Tibial artery (tissue), 4 donors: ENCODE measurements at places on chromosomes 7 and 10.

GRCh38 chr7:3106361-3106826 lies 62.7 kb upstream of the CARD11 start:
- no peaks in the 10 kb centered on the region for H3K36me3 ChIP-seq
- H3K4me1 ChIP-seq = peaks cover 18% of the 10 kb centered on the region
- no peak overlapping the region for H3K4me3 ChIP-seq
- peak overlapping the region; percentile 56 for H3K27ac ChIP-seq
- DNase-seq = no peak
- no peaks in the 10 kb centered on the region for H3K27me3 ChIP-seq

GRCh38 chr7:30403477-30403876 lies 75.1 kb downstream of the NOD1 start:
- no peak for DNase-seq
- no peak overlapping the region for H3K4me3 ChIP-seq
- no peak overlapping the region for H3K27ac ChIP-seq
- no peaks in the 10 kb centered on the region for H3K27me3 ChIP-seq
- H3K4me1 ChIP-seq = no peaks in the 10 kb centered on the region

DNA sequence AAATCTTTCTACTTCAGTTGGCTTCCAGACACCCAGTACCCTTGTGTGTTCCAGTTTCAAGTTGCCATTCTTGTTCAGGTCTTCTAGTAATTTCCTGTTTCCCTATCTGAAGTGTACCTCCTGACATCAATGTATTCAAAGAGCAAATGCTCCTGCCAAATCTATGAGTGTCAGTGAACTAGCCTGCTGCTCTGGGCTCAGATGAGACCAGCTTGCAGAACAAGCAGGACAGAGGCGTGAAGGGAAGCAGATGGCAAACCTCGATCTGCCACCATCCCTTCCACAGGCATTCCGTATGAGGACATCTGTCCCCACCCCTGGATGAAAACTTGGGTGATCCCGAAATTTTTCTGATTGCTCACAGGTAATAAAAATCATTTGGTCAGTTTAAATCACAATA lies 4.4 kb upstream of the MPP7 start:
- H3K27me3 ChIP-seq = peaks cover 3% of the 10 kb centered on the region
- no peaks in the 10 kb centered on the region for H3K36me3 ChIP-seq
- H3K4me1 ChIP-seq = peaks cover 17% of the 10 kb centered on the region
- no peak for DNase-seq
- no peak overlapping the region for H3K4me3 ChIP-seq

GRCh38 chr10:44975431-44976331 lies 2.9 kb downstream of the DEPP1 start:
- peaks cover 38% of the 10 kb centered on the region for H3K36me3 ChIP-seq
- H3K4me3 ChIP-seq = peak overlapping the region; percentile 72
- DNase-seq = peak; percentile 89
- H3K27ac ChIP-seq = peak overlapping the region; percentile 90

DNA sequence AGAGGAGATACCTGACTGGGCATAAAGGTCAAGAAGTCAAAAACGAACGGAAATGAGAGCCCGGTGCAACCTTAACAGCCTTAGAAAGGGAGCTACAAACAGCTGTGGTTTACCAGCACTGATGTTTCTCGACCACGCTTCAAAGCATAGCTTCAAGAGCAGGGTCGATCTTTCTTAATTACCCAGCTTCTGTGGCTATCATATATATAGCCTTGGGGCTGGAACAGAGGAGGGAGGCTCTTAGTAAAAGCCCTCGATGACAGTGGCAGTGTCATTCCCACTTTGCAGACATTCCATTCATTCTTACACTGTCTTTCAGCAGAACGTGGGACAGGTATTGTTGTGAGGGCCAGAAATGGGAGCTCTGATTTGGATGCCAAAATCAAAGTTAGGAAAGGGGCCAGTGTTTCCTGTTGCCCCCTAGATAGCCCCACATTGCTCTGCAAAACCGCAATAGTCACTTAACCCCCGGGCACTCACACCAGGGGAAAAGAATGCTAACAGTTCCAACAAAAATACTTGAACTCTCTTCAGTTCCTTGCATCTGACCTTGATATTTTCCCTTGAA lies 141.5 kb downstream of the MTPAP start:
- no peak overlapping the region for H3K27ac ChIP-seq
- no peaks in the 10 kb centered on the region for H3K36me3 ChIP-seq
- no peak overlapping the region for H3K4me3 ChIP-seq
- H3K27me3 ChIP-seq = no peaks in the 10 kb centered on the region
- H3K4me1 ChIP-seq = no peaks in the 10 kb centered on the region
- DNase-seq = no peak

DNA sequence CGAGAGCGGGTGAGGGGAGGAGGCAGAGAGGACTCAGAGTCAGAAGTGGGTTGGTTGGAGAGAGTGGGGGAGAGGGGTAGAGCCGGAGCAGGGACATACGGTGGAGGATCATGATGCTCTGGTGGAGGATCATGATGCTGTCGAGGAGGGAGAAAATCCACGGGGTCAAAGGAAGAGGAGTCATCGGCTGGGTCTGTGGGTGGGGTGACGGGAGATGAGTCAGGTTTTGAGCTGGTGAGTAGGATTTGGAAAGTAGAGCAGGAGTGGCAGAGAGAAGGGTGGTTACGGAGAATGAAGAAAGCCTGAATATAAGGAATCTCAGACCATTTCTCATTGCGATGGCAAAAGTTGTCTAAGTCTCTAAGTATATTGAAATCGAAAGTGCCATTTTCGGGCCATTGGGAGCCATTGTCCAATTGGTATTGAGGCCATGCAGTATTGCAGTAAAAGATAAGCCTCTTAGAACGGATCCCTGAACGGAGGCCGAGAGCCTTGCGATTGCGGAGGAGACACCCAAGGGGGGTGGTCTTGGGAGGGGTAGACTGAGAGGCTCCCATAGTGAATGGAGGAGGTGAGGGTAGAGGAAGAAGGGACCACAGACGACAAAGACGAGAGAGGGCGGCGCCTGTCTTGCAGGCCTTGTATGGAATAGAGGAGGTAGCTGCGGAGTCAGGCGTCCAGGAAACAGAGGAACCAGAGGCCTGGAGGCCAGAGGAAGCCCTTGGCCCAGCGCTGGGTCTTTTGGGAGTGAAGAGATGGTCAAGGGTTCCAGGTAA lies 23.8 kb downstream of the SCIN start:
- no peaks in the 10 kb centered on the region for H3K4me1 ChIP-seq
- H3K36me3 ChIP-seq = no peaks in the 10 kb centered on the region
- no peak for DNase-seq
- no peak overlapping the region for H3K27ac ChIP-seq
- no peaks in the 10 kb centered on the region for H3K27me3 ChIP-seq
- no peak overlapping the region for H3K4me3 ChIP-seq

- no peak overlapping the region for H3K4me3 ChIP-seq
- no peak for DNase-seq
- H3K27me3 ChIP-seq = no peaks in the 10 kb centered on the region
- no peaks in the 10 kb centered on the region for H3K36me3 ChIP-seq
- no peaks in the 10 kb centered on the region for H3K4me1 ChIP-seq
- no peak overlapping the region for H3K27ac ChIP-seq
Observed at GRCh38 chr10:58920655-58921003, 255.8 kb upstream of the PHYHIPL start.

DNA sequence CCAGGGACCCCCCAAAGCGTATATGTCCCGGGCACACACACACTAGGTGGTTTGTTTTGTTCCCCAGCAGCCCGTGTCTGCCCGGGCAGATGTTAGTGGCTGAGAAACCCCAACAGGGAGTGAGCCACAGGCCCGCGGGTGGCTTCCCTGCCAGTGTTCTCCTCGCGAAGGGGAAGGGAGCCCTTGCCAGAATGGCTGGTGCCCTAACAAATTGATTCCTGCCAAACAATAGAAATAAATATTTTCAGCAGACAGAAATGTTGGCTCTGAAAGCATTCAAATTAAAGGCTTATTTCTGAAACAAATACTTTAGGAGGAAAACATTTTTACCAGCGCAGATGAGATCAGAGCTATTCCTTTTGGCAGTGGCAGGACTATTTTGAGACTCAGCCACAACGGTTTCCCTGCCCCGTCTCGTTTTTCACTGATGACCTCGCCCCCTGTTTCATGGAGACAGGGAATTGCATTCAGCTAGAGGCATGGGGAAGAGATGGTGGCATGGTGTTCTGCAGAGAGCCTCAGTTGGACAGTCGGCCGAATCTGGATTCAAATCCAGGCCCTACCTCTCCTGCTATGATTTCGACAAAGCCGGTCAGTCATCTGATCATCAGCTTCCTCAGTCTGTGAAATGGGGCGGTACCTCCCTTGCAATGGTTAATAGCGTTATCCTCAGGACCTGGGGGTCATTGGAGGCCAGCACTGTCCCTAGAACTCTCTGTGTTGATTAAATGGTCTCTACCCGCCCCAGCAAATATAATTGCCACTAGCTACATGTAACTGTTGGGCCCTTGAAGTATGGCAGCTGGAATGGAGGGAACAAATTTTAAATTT lies 84.5 kb downstream of the CUX1 start:
- no peak overlapping the region for H3K4me3 ChIP-seq
- no peak for DNase-seq
- no peaks in the 10 kb centered on the region for H3K27me3 ChIP-seq

DNA sequence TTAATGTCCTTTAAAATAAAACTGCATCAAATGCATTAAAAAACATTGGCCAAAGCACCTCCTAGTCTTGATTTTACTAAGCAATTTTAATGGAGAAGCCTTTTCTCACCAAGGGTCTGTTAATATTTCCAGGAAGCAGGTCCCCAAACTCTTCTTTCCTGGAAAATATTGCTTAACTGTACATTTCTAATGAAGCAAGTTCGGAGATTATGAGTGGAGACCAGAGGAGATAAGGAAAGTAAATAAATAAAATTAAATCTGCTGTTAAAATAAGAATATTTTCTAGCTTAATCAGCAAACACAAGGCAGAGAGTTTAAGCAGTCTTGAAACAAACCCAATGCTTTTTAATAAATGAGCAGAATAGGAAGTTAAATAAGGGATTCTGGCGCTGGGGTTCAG lies 322.4 kb downstream of the PTEN start:
- H3K4me3 ChIP-seq = no peak overlapping the region
- H3K27ac ChIP-seq = no peak overlapping the region
- DNase-seq = no peak

GRCh38 chr7:148155826-148156225 lies 434.7 kb upstream of the C7orf33 start:
- no peak overlapping the region for H3K27ac ChIP-seq
- H3K4me1 ChIP-seq = peaks cover 7% of the 10 kb centered on the region

DNA sequence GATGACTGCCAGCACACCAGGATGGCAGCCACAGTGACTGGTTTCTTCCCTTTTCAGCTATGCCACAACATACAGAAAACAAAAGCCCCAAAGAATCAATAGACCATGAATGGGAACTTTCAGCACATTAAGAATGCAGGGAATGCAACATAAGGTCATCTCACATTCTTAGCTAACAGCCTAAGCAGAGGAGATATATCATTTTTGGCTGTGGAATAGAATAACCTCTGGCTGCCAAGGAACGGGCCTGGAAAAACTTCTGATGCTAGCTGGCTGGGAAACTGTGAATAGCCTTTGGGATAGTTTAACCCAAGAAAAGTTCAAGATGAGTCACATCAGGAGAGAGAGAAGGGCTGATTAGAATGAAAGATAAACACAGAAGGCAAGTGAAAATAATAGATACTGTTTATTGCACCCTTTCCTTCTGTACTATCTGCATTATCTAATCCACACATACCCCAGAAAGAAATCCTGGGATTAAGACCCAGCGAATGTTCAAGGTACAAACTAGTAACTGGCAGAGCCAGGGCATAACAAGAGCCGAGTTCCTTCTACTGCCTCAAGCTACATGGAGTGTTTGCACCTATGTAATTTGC lies 169.2 kb downstream of the SEMA3A start:
- H3K27me3 ChIP-seq = no peaks in the 10 kb centered on the region
- H3K27ac ChIP-seq = no peak overlapping the region
- no peaks in the 10 kb centered on the region for H3K4me1 ChIP-seq
- no peak for DNase-seq
- H3K36me3 ChIP-seq = no peaks in the 10 kb centered on the region

DNA sequence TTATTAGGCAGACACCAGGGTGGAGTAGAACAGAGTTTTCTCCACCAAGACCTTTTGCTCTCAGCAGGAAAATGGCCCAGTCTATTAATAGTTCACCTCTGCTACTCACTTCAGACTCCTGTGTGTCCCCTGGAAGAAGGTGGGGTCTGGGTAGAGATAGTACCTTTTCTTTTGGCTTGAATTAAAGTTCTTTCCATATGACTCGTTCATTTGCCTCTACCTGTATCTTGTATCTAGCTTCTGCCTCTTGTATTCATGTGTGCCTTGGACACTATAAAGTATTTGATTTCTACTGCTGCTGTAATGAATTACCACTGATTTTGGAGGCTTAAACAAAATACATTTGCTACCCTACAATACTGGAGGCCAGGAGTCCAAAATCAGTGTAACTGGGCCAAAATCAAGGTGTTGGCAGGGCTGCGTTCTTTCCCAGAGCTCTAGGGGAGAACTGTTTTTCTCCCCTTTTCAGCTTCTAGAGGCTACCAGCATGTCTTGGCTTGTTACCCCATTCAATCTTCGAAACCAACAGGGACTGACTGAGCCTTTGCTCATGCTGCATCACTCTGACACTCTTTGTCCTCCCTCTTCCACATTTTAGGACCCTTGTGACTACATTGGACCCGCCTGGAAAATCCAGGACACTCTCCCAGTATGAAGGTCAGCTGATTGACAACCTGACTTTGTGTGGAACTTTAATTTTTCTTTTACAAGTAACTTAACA lies 155.6 kb upstream of the PRSS58 start:
- no peak for DNase-seq
- H3K27me3 ChIP-seq = no peaks in the 10 kb centered on the region
- no peak overlapping the region for H3K27ac ChIP-seq
- H3K4me3 ChIP-seq = no peak overlapping the region
- H3K4me1 ChIP-seq = no peaks in the 10 kb centered on the region

DNA sequence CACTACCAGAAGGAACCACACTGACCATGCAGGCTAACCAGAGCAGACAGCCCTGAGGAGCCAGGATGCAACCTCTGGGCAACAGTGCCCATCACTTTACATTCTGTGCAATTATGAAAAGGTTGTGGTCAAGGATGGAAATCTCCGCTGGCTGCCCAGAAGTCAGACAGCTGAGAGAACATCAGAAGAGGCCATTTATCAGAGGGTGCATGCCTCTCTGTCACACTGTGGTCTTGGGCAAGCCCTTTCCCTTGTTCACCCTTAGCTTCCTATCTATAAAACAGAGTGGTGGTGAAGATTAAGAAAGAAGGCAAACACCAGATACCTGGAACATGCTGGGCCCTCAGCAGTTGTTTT lies 120.7 kb upstream of the GDF10 start:
- no peak overlapping the region for H3K27ac ChIP-seq
- no peak overlapping the region for H3K4me3 ChIP-seq
- no peaks in the 10 kb centered on the region for H3K4me1 ChIP-seq
- no peak for DNase-seq
- no peaks in the 10 kb centered on the region for H3K36me3 ChIP-seq

GRCh38 chr10:77682393-77683087 lies 44.9 kb upstream of the KCNMA1 start:
- H3K27me3 ChIP-seq = no peaks in the 10 kb centered on the region
- H3K27ac ChIP-seq = no peak overlapping the region
- no peak overlapping the region for H3K4me3 ChIP-seq
- no peak for DNase-seq
